ENCODE measurements at places on chromosomes 4 and X.

DNA sequence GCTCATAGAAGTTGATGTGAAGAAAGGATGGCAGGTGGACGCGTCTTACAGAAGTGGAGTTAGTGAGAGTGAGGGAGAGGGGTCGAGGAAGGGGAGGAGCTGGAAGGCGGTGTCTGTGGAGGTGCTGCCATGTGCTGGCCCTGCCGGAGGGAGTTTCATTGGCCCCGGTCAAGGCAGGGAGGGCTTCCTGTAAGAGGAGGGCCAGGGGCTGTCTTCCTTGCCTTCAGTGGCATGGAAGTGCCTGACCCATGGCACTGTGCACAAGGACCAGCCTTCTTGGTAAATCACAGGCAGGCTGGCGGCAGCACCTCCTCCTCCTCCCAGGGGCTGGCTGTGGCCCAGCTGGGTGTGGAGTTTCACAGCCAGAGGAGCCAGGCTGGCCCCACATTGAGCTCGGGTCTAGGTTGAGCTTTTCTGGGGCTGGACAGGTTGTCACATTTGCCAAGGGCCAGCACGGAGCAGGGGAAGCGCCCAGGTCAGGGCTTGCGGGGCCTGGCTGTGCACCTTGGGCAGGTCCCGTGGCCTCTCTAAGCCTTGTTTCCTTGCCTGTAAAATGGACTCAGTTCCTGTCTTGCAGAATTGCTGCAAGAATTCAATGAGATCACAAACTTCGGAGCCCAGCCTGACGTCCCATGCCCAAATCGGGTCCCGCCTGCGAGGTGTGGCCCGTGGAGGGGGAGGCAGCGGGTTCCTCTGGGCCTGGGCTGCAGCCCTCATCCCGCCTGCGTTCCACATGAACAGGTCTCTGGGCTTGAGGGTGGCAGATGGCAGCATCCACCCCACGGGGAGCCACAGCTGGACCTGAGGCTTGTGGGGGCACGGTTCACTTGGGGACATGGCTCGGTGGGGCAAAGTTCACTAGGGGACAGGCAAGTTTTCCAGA is 7.0 kb downstream of the HTRA3 start:
- peak overlapping the region; percentile 29 for H3K27ac ChIP-seq
- peaks cover 16% of the 10 kb centered on the region for H3K27me3 ChIP-seq
- no peaks in the 10 kb centered on the region for H3K36me3 ChIP-seq
- no peak overlapping the region for H3K4me3 ChIP-seq
- H3K4me1 ChIP-seq, result peaks cover 91% of the 10 kb centered on the region

GRCh38 chr4:102007959-102008425 is 217.5 kb downstream of the BANK1 start:
- H3K27ac ChIP-seq, result no peak overlapping the region
- H3K4me3 ChIP-seq, result no peak overlapping the region
- DNase-seq, result no peak
- no peaks in the 10 kb centered on the region for H3K36me3 ChIP-seq
- no peaks in the 10 kb centered on the region for H3K27me3 ChIP-seq

GRCh38 chr4:76585897-76586360 is 150.9 kb downstream of the SHROOM3 start:
- H3K4me1 ChIP-seq, result no peaks in the 10 kb centered on the region
- H3K27ac ChIP-seq, result peak overlapping the region; percentile 28
- peak overlapping the region; percentile 14 for H3K4me3 ChIP-seq
- H3K27me3 ChIP-seq, result no peaks in the 10 kb centered on the region
- H3K36me3 ChIP-seq, result no peaks in the 10 kb centered on the region

GRCh38 chrX:21856504-21856903 is 717 bp downstream of the YY2 start:
- H3K4me1 ChIP-seq, result no peaks in the 10 kb centered on the region
- H3K36me3 ChIP-seq, result peaks cover 52% of the 10 kb centered on the region
- no peak overlapping the region for H3K4me3 ChIP-seq
- no peaks in the 10 kb centered on the region for H3K27me3 ChIP-seq

DNA sequence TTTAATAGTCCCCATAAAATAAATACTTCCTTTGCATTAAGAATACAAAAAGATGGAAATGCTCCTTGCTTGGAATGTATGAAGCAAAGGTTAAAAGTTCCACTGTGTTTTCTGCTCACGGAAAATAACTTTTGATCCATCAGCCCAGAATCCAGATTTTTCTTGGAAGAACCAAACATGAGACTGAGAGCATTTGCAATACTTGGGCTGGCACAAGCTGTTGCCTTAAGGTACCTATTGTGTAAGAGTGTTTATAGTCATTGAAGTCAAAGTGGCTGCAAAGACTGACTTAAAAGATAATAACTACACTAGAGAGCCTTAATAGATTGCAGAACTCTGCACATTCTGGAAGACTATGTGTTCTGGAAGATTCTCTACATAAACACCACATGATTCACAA is 281.4 kb downstream of the RAB28 start:
- H3K27ac ChIP-seq, result no peak overlapping the region
- no peaks in the 10 kb centered on the region for H3K4me1 ChIP-seq
- H3K36me3 ChIP-seq, result no peaks in the 10 kb centered on the region

GRCh38 chrX:41087201-41087600 is 2.0 kb downstream of the USP9X start:
- no peaks in the 10 kb centered on the region for H3K36me3 ChIP-seq
- peaks cover 12% of the 10 kb centered on the region for H3K4me1 ChIP-seq
- peak overlapping the region; percentile 98 for H3K27ac ChIP-seq
- DNase-seq, result no peak

GRCh38 chr4:185836241-185837084 is 24.5 kb upstream of the SORBS2 start:
- no peaks in the 10 kb centered on the region for H3K4me1 ChIP-seq
- DNase-seq, result no peak
- no peaks in the 10 kb centered on the region for H3K27me3 ChIP-seq
- H3K27ac ChIP-seq, result no peak overlapping the region
- H3K36me3 ChIP-seq, result no peaks in the 10 kb centered on the region

DNA sequence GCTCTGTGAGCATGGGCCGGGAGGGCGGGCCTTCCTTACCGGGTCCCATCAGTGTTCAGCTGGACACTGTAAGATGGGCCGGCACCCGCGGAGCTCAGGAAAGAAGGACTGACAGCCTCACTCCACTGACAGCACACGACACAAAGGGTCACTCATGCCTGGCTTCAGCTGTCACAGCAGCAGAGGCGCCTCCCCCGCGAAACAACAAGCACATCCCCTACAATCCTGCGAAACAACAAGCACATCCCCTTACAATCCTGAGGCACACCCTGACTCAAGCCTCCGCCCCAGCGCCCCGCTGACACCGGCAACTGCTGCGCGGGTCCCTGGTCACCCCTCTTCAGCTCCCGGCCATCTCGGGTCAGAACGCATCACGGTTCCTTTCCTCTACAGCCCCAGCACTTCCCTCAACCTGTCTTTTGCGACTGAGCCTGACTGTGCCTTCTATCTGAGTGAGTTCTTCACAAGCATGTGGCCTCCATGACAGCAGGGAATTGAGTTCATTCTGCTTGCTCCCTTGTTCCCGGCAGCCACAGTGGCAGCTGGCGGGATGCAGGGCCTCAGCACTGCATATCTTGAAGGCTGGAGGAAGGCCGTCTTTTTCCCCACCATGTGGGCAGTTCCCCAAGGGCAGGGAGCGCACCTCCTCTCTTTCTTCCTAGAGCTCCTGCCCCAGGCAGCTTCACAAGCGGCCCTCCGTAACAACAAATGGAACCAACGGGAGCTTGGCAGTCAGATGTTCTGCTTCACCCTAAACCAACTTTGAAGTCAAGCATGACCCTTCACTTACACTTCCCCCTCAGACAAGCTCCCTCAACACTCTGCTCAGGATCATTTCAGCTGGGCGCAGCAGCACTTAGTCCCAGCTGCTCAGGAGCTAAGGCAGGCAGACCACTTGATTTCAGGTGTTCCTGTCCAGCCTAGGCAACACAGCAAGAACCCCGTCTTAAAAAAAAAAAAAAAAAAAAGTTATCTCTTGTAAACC is 39.6 kb downstream of the SCD5 start:
- H3K4me1 ChIP-seq, result peaks cover 7% of the 10 kb centered on the region
- no peak for DNase-seq
- H3K27ac ChIP-seq, result no peak overlapping the region
- H3K36me3 ChIP-seq, result no peaks in the 10 kb centered on the region
- H3K4me3 ChIP-seq, result no peak overlapping the region
- H3K27me3 ChIP-seq, result no peaks in the 10 kb centered on the region

DNA sequence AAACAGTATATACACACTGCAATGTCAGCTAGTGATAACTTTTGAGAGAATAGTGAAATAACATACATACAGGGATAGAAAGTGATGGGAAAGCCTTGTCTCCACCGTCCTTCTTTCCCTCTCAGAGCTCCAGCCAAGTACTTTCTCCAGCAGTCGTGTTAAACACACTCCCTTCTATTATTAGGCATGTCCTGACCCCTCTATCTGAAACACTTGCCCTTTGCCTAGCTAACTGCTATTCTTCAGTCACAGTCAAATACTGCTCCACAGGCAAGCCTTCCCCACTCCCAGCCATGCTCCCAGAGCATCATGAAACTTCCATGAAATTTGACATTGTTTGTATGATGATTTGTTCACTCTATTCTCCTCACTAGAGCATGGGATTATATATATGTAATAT is 291.1 kb downstream of the TRIML1 start:
- H3K4me1 ChIP-seq, result no peaks in the 10 kb centered on the region
- H3K27me3 ChIP-seq, result no peaks in the 10 kb centered on the region
- DNase-seq, result no peak
- no peaks in the 10 kb centered on the region for H3K36me3 ChIP-seq
- H3K27ac ChIP-seq, result no peak overlapping the region

DNA sequence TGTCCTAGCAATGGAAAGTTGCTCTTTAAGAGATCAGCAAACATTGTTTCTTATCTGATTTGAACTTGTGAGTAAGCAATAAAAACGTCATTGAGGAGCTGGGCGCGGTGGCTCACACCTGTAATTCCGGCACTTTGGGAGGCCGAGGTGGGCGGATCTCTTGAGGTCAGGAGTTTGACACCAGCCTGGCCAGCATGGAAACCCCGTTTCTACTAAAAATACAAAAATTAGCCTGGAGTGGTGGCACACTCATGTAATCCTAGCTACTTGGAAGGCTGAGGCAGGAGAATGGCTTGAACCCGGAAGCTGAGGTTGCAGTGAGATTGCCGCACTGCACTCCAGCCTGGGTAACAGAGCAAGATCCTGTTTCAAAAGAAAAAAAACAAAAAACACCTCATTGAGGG is 11.2 kb upstream of the PLAC8 start:
- no peaks in the 10 kb centered on the region for H3K36me3 ChIP-seq
- no peaks in the 10 kb centered on the region for H3K27me3 ChIP-seq
- H3K27ac ChIP-seq, result no peak overlapping the region
- peaks cover 6% of the 10 kb centered on the region for H3K4me1 ChIP-seq

GRCh38 chrX:139290310-139290709 is 240.2 kb upstream of the F9 start:
- H3K36me3 ChIP-seq, result no peaks in the 10 kb centered on the region
- H3K27ac ChIP-seq, result no peak overlapping the region
- H3K4me3 ChIP-seq, result no peak overlapping the region
- no peaks in the 10 kb centered on the region for H3K4me1 ChIP-seq
- no peaks in the 10 kb centered on the region for H3K27me3 ChIP-seq

DNA sequence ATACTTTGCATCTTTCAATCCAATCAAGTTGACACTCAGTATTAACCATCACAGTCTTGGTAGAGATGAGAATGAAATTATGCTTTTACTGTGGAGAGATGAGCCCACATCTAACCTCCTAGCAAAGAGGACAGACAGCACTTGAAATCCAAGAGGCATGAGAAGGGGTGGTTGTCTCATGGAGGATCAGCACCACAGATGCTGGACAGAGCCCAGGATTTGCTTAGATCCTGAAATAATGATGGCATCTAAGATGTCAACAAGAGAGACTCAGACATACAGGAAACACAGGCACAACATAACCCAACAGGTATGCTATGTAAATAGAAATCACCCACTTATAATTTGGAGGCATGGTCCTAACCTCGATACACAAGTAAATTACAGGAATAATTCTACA is 74.3 kb upstream of the VCX2 start:
- DNase-seq, result no peak
- H3K4me3 ChIP-seq, result no peak overlapping the region
- no peaks in the 10 kb centered on the region for H3K36me3 ChIP-seq
- no peak overlapping the region for H3K27ac ChIP-seq
- H3K27me3 ChIP-seq, result no peaks in the 10 kb centered on the region
- H3K4me1 ChIP-seq, result no peaks in the 10 kb centered on the region

GRCh38 chrX:108091878-108092291 is 307 bp downstream of the ATG4A start:
- peaks cover 7% of the 10 kb centered on the region for H3K4me1 ChIP-seq
- H3K36me3 ChIP-seq, result no peaks in the 10 kb centered on the region
- DNase-seq, result no peak
- peak overlapping the region; percentile 70 for H3K4me3 ChIP-seq

- no peak overlapping the region for H3K4me3 ChIP-seq
- no peaks in the 10 kb centered on the region for H3K4me1 ChIP-seq
- H3K36me3 ChIP-seq, result no peaks in the 10 kb centered on the region
Measured at GRCh38 chr4:90922174-90922573, 795.0 kb downstream of the CCSER1 start.
